ENCODE measurements at places on chromosomes 3 and 15. TPM values are rescaled to one million over a fixed set of nuclear protein-coding genes. Genes with fewer than 3 reads are reported as not detected.
A peak's percentile ranks its signal among the peaks of the same experiment; 100 is the strongest.

DNA sequence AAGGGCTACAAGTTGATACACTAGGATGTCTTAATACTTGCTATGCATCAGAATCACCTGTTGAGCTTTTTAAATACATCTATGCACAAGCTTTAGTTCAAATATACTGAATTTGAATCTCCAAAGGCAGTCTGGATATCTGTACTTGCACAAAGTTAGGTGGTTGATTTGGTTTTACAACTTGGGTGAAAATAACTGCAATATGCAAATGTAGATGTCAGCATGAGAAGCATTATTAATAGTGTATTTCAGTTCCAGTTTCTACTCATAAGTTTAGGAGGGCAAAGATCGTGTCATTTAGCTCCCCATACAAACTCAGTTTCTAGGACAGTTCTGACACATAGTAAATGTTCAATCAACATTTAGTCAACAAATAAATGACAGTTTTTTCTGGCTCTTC, 25.6 kb downstream of the IQCB1 start:
- no peak for DNase-seq

DNA sequence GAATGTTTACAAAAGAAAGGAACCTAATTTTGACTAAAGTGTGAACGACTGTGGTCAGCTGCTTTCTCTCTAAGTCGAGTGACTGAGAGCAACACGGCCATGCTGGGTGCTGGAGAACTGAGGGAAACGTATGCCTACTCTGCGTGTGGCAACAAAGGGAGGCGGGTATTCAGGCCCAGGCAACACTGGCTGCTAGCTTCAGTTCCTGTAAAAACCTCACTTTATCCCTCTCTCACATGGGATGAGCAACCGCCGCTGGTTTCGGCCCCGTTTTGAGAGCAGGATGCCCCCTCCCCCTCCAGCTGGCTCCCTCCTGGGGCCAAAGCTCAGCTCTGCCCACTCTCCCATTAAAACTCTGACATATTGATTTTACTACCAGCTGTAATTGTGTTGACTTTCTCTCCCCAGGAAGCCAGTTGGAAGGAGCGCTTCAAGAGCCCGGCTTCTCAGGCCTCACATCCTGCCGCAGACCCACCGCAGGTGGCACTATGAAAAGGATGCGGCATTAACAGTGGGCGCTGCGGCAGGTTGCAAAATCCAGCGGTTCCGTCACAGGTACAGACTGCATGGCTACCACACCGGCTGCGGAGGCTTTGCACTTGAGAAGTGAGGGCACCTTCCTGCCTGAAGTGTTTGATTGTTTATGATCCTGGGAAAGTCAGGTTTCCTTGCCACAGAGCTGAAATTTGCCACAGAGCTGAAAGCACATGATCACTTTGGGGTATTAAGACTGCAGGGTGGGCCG, 12.7 kb downstream of the PLXND1 start:
- peak; percentile 25 for DNase-seq

CAPN3 gene
- total RNA-seq, result 268 TPM

DNA sequence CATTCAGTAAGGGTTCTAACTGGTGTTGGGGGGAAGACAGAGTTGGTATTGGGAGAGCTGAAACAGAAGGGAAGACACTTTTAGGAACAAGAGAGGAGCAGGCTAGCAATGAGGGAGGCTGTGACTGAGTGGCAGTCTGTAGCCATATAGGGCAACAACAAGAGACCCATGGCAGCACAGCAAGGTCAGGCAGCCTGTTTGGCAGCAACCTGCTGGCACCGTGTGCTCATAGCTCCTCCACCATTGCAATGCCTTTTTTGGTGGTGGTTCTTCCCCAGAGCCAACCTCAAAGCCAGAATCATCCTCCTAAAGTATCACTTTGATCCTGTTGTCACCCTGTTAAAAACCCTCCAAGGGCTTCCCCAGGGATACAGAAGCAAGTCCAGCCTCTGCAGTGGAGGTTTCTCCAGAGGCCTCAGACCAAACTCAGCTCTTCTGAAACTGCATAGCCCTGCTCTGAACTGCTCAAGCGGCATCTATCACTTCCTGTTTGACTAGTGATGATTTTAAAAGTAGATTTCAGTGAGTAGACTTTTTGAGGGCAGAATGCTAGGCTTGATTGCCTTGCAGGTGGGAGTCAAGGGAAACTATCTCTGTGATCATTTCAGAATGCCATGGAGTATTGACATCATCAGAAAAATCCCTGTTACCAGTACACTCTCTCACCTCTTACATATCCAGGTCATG, 176.9 kb downstream of the STAC start:
- DNase-seq, result no peak

GRCh38 chr3:127123533-127123932, 69.4 kb upstream of the PRR23E start:
- DNase-seq, result no peak

FANCD2OS gene
- not detected for total RNA-seq

DNA sequence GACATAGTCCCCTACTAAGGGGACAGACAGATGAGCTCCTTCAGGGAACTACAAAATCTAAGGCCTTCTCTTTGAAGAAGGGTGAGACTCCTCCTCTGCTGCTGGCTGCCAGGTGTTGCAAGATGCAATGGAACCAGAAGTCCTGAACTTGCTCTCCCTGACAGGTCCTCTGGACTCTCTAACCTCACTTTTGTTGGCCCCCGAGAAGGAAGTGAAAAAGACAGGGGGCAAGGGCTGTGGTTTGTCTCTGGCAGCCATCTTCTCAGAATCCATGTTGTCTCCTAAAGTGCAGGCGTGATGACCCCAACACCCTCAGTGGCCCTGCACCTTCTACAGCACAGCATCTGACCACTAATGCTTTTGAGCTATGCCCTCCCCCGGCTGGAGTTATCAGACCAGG, 292.5 kb downstream of the CHST2 start:
- DNase-seq, result no peak
